ENCODE measurements at places on chromosomes 6 and 20. TPM values are rescaled to one million over a fixed set of nuclear protein-coding genes. Genes with fewer than 3 reads are reported as not detected.

The SLC25A27 gene
- 7.0 TPM for total RNA-seq

The BIRC7 gene
- total RNA-seq, result 0.07 TPM

The HSPA12B gene
- not detected for total RNA-seq

The GHRH gene
- total RNA-seq, result not detected

The VIP gene
- 0.10 TPM for total RNA-seq

The MYMX gene
- 0.33 TPM for total RNA-seq

The SMPDL3A gene
- 14.0 TPM for total RNA-seq

The GGTLC1 gene
- not detected for total RNA-seq

The STMND1 gene
- not detected for total RNA-seq

The SNAI1 gene
- 2.3 TPM for total RNA-seq

The OR2W1 gene
- total RNA-seq, result not detected

The PRKN gene
- 1.1 TPM for total RNA-seq

The FAM83C gene
- not detected for total RNA-seq

The SYTL3 gene
- 2.0 TPM for total RNA-seq

The TIAM2 gene
- 5.0 TPM for total RNA-seq

The HLA-DRB5 gene
- total RNA-seq, result not detected

The TLDC2 gene
- total RNA-seq, result not detected

The OLIG3 gene
- total RNA-seq, result not detected

The PNRC1 gene
- total RNA-seq, result 78.1 TPM
